ENCODE measurements at places on chromosomes 1 and 21.

- no peaks in the 10 kb centered on the region for H3K4me1 ChIP-seq
- H3K36me3 ChIP-seq: no peaks in the 10 kb centered on the region
- no peak overlapping the region for H3K27ac ChIP-seq
- no peaks in the 10 kb centered on the region for H3K27me3 ChIP-seq
- H3K4me3 ChIP-seq: no peak overlapping the region
- no peak for DNase-seq
These were observed 587.2 kb downstream of the PTPRU start for GRCh38 chr1:29823561-29823960.

DNA sequence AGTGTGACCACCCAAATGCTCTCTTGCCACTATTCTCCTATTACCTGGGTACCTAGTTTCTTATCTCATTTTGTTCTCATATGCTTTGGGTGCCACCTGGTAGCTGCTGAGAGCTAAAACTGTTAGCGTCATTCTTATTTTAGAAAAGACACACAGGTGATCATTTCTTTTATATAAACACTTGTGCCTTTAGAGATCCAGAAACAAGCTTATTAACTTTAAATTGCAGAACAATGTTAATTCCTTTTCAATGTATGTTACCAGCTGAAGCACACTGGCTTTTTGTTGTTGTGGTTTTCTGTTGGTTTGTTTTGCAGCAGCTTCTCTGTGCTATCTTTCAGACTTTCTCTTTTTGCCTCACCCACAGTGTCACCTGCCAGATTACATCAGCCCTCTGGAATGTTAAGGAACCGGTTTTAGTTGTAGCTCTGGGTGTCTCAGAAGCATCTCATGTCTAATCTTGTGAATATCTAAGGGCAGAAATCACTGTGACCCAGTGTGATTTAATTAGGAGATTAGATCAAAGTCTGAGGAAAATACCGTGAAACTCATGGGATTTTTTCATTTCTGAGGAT, 43.4 kb upstream of the SLC19A2 start:
- no peaks in the 10 kb centered on the region for H3K27me3 ChIP-seq
- no peak overlapping the region for H3K4me3 ChIP-seq
- DNase-seq: no peak
- no peaks in the 10 kb centered on the region for H3K4me1 ChIP-seq
- H3K36me3 ChIP-seq: no peaks in the 10 kb centered on the region
- no peak overlapping the region for H3K27ac ChIP-seq

GRCh38 chr1:240501115-240501514, 110.8 kb downstream of the GREM2 start:
- H3K4me3 ChIP-seq: no peak overlapping the region
- DNase-seq: no peak
- no peak overlapping the region for H3K27ac ChIP-seq
- H3K27me3 ChIP-seq: no peaks in the 10 kb centered on the region

- no peaks in the 10 kb centered on the region for H3K36me3 ChIP-seq
- no peaks in the 10 kb centered on the region for H3K27me3 ChIP-seq
- H3K4me3 ChIP-seq: no peak overlapping the region
- no peaks in the 10 kb centered on the region for H3K4me1 ChIP-seq
These were observed 134.4 kb downstream of the TGFB2 start for GRCh38 chr1:218479436-218480115.

- no peak overlapping the region for H3K27ac ChIP-seq
- H3K27me3 ChIP-seq: no peaks in the 10 kb centered on the region
- no peak overlapping the region for H3K4me3 ChIP-seq
- no peaks in the 10 kb centered on the region for H3K4me1 ChIP-seq
- no peaks in the 10 kb centered on the region for H3K36me3 ChIP-seq
These were observed 109.2 kb downstream of the FAM78B start for GRCh38 chr1:166057650-166058049.

DNA sequence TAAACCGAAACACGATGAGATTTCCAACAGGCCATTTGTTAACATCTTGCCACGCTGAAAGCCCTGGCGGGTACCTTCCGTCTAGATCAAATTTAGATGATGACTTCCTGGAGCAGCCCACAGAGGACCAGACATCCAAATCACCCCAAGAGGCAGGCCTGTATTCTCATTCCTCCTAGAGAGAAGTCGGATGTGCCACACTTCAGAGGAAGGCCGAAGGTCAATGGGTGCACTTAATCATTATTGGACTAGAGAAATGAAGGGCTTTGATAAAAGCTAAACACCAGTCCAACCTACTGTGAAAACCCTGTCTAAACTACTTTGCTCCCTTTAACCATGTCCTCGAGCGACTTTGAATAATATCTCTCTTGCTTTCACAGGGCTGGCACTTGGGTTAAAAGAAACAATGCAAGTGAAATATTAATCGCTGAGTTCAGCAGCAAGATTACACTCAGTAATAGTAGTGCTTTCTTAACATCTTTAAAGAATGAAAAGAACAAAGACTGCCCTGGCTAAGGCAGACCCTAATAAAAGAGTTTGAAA, 76.5 kb downstream of the BCAR3 start:
- no peak for DNase-seq
- no peaks in the 10 kb centered on the region for H3K4me1 ChIP-seq
- H3K36me3 ChIP-seq: no peaks in the 10 kb centered on the region

- H3K36me3 ChIP-seq: peaks cover 65% of the 10 kb centered on the region
- peaks cover 4% of the 10 kb centered on the region for H3K4me1 ChIP-seq
- H3K27ac ChIP-seq: no peak overlapping the region
- no peak for DNase-seq
- H3K27me3 ChIP-seq: no peaks in the 10 kb centered on the region
- no peak overlapping the region for H3K4me3 ChIP-seq
These were observed 31.0 kb upstream of the PPP1R15B start for GRCh38 chr1:204442376-204443259.

DNA sequence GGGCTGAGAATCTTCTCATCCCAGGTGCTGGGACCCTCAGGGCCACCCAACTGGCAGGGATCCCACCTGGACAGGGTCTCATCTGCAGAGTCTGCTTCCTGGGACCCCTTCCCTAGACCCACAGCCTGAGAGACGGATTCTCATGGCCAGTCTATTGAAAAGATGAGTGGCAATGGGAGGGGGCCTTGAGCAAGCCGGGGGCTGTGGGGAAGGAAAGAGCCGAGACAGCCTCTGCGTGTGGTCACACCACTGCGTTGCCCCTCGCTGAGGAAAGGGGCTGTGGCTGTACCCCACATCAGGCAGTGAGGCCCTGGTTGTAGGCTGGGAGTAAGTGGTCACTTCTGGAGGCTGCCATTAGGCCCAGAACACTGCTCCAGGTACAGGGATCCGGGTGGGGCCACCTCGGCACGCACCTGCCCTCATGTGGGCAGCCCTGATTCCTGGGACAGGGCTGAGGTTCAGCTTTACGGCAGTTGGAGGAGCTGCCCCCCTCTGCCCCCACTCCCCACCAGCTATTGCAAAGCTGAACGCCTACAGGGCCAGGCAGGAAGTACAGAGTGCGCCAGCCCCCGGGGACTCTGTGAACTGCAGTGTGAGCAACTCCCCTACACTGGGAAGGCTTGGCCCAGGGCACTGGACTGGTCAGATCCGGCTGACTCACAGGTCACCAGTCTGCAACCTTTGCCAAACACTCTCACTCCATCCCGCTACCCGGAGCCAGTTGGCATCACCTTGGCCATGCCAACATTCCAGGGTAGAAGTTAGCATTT, 106.9 kb downstream of the RIPK4 start:
- H3K4me1 ChIP-seq: no peaks in the 10 kb centered on the region
- no peak overlapping the region for H3K4me3 ChIP-seq
- H3K27ac ChIP-seq: no peak overlapping the region
- H3K36me3 ChIP-seq: no peaks in the 10 kb centered on the region

- H3K36me3 ChIP-seq: no peaks in the 10 kb centered on the region
- no peak for DNase-seq
These were observed 654.9 kb upstream of the PKN2 start for GRCh38 chr1:88029142-88029541.

DNA sequence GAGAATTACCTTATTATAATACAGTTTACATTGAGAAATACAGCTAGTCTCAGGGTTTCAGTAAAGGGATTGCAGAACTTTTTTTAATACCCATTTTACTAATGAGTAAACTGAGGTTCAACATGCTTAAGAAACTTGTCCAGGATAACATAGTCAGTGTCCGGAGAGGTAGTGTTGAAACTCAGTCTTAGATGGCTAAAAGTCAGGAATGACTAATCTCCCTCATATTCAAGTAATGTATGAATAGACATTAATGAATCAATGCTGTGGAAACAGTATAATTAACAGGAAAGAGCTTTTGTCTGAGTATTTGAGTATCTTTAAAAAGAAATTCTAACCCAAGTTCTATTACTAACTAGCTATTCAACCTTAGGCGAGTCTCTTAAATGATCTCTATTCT, 397.6 kb downstream of the PLA2G4A start:
- no peaks in the 10 kb centered on the region for H3K36me3 ChIP-seq
- H3K4me3 ChIP-seq: no peak overlapping the region
- H3K4me1 ChIP-seq: no peaks in the 10 kb centered on the region
- no peaks in the 10 kb centered on the region for H3K27me3 ChIP-seq
- no peak overlapping the region for H3K27ac ChIP-seq

- no peaks in the 10 kb centered on the region for H3K4me1 ChIP-seq
- H3K36me3 ChIP-seq: no peaks in the 10 kb centered on the region
- H3K4me3 ChIP-seq: no peak overlapping the region
These were observed 90.0 kb downstream of the WDR64 start for GRCh38 chr1:241742084-241742483.

DNA sequence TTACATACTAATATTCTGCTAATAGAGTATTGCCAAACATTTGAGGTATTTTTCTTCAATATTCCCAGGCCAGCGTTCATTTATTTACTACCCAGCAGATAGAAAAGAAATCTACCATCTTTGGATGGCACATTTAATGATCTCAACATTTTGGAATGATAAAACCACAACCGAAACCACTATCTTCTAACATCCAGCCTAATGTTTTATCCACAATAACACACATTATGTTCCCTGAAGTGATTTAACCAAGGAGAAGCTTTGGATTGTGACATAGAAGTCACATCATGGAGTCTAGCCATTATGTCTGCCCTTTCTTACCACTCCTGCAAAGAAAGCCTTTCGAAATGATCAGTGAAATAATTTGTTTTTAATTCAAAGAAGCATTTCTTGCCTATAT, 497.1 kb upstream of the PLXNA2 start:
- no peak overlapping the region for H3K27ac ChIP-seq
- H3K4me1 ChIP-seq: no peaks in the 10 kb centered on the region
- H3K27me3 ChIP-seq: no peaks in the 10 kb centered on the region
- no peak overlapping the region for H3K4me3 ChIP-seq

- no peak overlapping the region for H3K27ac ChIP-seq
- no peak overlapping the region for H3K4me3 ChIP-seq
- H3K36me3 ChIP-seq: no peaks in the 10 kb centered on the region
- H3K4me1 ChIP-seq: peaks cover 19% of the 10 kb centered on the region
These were observed 5.5 kb downstream of the FAM131C start for GRCh38 chr1:16067933-16068332.

GRCh38 chr1:47238935-47239592, 7.0 kb upstream of the TAL1 start:
- H3K4me1 ChIP-seq: peaks cover 9% of the 10 kb centered on the region
- no peak overlapping the region for H3K4me3 ChIP-seq
- H3K27ac ChIP-seq: no peak overlapping the region
- no peak for DNase-seq
- H3K27me3 ChIP-seq: peaks cover 3% of the 10 kb centered on the region

DNA sequence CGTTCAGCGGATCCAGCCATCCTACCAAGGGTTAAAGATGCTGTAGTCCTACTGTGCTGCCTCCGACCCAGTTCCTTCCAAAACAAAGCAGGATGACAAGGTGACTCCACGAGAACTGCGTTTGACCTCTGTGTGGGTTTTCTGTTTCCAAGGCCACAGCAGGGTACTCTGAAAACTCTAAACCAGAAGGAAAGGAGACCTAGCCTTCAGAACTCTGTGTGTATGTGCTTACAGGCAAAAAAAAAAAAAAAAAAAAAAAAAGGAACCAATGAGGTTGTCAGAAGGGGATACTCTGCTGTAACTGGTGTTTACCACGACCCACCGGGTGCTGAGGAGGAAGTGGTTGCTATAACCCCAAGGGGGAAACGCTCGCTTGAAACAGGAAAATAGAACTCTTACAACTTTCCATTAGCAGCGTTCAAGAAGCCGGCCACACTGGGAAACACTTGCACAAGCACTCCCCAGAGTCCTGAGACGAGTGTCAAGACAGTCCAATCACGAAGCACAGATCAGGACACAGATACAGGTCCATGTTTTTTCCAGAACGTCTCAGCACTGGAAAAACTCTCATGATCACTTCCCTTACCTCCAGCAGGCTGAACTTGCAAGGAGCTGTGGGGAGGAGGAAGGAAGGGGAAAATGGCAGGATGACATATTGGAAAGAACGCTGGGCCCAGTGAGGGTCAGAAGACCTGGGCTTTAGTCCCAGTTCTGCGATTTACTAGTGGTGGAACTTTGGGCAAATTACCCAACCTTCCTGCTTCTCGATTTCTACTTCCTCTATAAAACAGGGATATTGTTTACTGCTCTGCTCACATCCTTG, 64.0 kb downstream of the ITPKB start:
- peak overlapping the region; percentile 10 for H3K4me3 ChIP-seq
- H3K4me1 ChIP-seq: peaks cover 80% of the 10 kb centered on the region
- H3K36me3 ChIP-seq: peaks cover 12% of the 10 kb centered on the region
- no peaks in the 10 kb centered on the region for H3K27me3 ChIP-seq

DNA sequence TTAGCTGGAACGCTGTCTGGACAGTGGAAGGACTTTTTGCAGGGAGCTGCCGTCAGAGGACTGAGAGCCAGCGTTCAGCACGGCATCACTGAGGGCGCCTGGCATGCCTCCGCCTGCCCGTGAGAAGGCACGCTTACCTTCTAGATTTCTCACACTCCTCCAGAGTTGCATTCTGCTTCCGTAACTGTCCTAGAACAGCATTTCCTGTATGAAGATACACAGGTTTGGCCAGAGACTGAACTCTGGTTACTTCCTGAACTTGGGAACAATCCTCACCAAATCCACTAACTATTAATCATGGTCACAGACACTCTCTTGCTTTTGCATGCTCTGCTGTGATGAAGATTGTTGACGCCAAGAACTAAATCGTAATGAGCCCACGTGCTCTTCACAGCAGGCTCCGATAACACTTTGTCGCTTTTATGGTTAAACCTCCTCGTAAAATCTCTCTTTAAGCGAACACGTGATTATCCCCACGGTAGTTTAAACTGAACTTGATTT, 93.5 kb downstream of the KIF26B start:
- H3K27ac ChIP-seq: no peak overlapping the region
- H3K36me3 ChIP-seq: no peaks in the 10 kb centered on the region
- no peak overlapping the region for H3K4me3 ChIP-seq
- no peak for DNase-seq
- H3K4me1 ChIP-seq: no peaks in the 10 kb centered on the region

DNA sequence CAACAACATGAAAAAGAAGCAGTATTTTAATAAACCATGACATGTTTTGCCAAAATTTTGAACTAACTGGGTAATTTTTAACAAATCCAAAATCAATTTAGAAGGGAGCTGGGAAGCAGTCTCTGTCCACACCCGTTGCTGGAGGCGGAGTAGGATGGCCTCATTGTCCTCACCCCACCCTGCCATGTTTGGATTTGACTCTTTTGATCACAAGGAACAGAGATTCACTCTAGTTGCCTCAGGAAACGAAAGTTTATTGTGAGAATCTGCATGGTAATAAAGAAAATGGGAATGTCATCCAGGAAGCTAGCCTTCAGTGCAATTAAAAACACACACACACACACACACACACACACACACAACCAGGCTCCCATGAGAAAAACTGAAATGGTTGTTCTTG, 145.4 kb downstream of the SLC30A10 start:
- H3K27ac ChIP-seq: no peak overlapping the region
- no peaks in the 10 kb centered on the region for H3K36me3 ChIP-seq
- no peaks in the 10 kb centered on the region for H3K4me1 ChIP-seq

- no peak for DNase-seq
- no peak overlapping the region for H3K4me3 ChIP-seq
- no peaks in the 10 kb centered on the region for H3K27me3 ChIP-seq
- no peaks in the 10 kb centered on the region for H3K4me1 ChIP-seq
These were observed 6.7 kb upstream of the TEX35 start for GRCh38 chr1:178506177-178506576.

Data from effector memory CD4-positive, alpha-beta T cell (primary cell).